ENCODE measurements at places on chromosomes 11 and 22.

DNA sequence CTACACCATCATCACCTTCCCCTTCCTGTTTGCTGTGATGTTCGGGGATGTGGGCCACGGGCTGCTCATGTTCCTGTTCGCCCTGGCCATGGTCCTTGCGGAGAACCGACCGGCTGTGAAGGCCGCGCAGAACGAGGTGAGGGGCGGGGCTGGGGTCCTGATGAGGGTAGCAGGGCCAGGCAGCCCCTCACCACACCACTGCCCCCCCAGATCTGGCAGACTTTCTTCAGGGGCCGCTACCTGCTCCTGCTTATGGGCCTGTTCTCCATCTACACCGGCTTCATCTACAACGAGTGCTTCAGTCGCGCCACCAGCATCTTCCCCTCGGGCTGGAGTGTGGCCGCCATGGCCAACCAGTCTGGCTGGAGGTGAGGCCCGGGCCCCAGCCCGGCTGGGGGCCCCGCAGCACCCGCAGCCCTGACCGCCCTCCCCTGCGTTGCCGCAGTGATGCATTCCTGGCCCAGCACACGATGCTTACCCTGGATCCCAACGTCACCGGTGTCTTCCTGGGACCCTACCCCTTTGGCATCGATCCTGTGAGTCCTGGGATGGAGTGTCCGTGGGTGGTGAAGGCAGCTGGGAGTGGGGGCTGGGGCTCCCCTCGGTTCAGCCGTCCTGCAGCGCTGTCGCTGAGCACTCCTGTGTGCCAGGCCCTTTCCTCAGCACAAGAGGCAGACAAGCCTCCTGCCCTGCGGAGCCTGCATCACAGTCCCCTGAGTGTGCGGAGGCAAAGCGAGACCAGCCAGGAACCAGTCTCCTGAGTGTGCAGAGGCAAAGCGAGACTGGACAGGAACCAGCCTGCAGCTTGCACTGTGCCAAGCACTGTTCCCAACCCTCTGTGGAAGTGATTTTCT, 8.8 kb downstream of the TCIRG1 start:
- DNase-seq, result no peak

- no peak for DNase-seq
Observed at GRCh38 chr11:79312617-79313529, 128.0 kb downstream of the TENM4 start.

DNA sequence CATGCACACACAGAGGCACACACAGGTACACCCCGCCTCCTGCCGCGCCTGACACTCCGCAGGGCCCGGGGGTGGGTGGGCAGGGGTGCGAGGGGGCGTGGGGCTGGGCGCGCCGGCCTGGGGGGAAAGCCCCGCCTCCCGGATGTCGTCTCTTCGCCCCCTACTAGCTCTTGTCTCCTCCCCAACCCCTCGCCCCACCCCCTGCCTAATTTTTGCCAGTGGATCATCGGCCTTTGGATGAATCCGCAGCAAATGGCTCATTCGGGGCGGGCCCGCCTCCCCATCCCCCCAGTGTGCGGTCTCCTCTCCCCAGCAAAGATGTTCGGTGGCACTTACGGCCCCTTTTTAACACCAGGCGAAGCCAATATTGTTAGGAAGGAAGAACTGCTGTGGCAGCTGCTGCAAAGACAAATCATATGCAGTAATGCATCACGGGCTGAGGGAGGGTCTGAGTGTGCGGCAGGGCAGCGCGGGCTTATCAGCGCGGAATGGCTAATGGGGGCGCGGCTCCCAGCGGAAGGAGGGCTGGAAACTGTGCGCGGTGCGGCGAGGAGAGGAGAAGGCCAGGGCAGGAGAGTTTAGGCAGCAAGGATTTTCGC, 13.4 kb upstream of the NECTIN1 start:
- DNase-seq, result no peak

GRCh38 chr11:87359401-87359800, 321.7 kb downstream of the TMEM135 start:
- no peak for DNase-seq

DNA sequence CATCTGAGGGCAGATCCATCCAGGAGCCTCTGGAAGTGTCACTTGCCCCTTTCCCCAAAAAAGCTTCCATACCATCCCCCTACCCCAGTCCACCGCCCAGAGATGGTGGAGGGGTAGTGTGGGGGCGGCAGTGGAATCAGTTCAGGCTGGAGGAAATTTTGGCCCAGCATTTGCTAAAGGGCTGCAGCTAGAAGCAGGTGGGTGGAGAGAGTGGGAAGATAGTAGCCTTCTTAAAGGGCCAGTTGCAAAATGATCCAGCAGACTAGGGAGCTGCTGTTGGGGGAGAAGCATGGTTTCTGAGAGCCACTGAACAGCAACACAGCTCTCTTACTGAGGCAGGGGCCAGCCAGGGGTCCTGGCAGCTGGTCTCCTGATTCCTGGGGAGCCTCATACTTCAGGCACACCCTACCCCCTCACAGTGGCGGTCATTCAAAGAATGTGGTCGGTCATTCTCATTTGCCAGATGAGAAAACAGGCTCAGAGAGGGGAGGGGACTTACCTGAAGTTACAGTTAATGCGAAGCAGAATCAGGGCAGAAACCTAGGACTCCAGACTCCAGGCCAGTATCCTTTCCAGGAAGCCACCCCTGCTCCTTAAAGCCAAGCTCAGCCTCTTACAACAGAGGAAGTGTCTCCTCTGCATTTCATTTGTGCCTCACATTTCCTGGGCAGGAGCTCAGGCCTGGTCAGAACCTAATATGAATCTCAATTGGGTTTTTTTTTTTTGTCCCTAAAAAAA, 5.4 kb downstream of the SEC14L2 start:
- DNase-seq, result no peak

GRCh38 chr22:45242778-45243191, 2.1 kb upstream of the KIAA0930 start:
- DNase-seq, result no peak
